ENCODE measurements at places on chromosomes 2 and 18. TPM values are rescaled to one million over a fixed set of nuclear protein-coding genes. Genes with fewer than 3 reads are reported as not detected.

GRCh38 chr2:15561574-15562344, 625 bp upstream of the NBAS start:
- peak; percentile 71 for DNase-seq

- DNase-seq, result no peak
These were observed 88.8 kb downstream of the FHOD3 start for GRCh38 chr18:36386150-36386920.

- DNase-seq, result peak; percentile 13
These were observed 874 bp downstream of the NDUFAF7 start for GRCh38 chr2:37232131-37232933.

GRCh38 chr18:11676867-11677266, 12.2 kb upstream of the GNAL start:
- DNase-seq, result no peak

- no peak for DNase-seq
These were observed 59.1 kb downstream of the MBP start for GRCh38 chr18:77073336-77074093.

MEP1B gene
- total RNA-seq, result not detected

RIOK3 gene
- 20.5 TPM for total RNA-seq

LIMS4 gene
- total RNA-seq, result 1.5 TPM

DOCK10 gene
- 12.3 TPM for total RNA-seq
